ENCODE measurements at places on chromosomes 12 and 14.

DNA sequence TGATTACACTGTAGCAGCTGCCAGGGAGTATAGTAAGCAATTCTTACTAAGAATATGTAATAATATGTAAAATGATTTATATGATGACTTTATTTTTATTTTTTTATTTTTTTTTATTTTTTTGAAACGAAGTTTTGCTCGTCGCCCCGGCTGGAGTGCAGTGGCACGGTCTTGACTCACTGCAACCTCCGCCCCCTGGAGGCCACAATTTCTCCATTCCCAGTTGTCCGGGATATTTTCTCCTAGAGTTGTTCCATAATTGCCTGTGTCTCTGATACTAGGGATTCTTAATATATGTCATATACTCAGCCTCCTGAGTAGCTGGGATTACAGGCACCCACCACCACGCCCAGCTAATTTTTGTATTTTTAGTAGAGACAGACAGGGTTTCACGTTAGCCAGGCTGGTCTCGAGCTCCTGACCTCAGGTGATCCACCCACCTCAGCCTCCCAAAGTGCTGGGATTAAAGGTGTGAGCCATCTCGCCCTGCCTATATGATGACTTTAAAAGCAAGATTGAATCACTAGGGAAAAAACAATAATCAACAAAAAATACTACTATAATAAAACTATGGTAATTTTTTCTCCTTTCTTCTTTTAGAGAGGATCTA is 12.2 kb upstream of the ITPR2 start:
- DNase-seq, result no peak

DNA sequence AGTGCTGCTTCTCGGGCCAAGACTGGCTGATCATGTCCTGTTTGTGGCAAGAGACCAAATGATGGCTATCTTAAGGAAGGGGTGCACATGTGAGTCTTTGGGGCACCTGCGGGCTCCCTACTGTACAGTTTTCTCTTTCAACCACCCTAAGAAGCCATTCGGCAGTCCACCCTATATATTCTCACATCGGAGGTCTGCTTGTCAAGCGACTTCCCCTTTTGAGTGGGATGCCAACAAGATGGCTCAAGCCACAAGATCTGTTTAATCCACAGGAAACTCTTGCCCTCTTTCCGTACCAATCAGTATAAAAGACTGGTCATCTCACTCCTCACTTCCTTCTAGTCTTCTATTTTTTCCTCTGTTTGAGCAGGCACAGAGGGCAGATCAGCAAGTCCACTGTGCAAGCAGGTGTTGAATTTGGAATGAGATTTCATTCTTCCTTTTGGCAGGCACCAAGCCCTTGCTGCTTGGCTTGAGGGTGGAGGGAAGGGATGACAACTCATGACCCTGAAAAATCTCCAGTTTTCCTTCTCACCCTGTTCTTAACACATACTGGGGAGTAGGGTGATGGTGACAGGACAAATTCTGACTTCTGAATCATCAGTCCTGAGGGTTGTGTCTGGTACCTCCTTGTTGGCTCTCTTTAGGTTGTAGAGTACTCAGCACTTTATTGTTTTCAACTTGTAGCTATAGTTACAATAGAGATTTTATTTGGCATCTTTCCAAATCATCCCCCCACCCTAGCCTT is 17.6 kb downstream of the LACRT start:
- DNase-seq, result no peak

- DNase-seq, result no peak
These were observed 510.1 kb downstream of the TMTC2 start for GRCh38 chr12:83196694-83197350.

DNA sequence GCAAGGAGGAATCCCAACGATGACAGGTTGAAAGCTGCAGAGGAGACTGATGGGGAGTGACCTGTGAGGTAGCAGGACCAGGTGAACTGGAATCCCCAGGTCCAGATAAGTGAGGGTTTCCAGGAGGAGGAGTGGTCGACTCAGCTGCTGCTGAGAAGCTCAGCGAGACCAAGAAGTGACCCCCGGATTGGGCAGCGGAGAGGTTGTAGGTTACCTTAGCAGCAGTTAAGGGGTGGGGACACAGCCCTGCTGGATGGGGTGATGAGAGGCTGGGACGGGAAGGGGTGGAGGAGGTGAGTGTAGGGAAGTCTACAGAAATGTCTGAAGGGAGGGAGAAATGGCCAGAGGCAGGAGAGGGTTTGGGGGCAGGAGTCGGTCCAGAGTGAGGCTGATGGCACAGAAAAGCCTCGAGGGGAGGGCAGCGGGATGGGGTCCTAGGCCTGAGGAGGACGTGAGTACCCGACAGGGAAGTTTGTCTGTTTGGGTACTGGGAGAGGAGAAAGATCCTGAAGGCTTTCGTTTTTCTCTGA is 2.6 kb upstream of the RCOR1 start:
- no peak for DNase-seq

- DNase-seq, result no peak
These were observed 55.1 kb downstream of the TTLL5 start for GRCh38 chr14:75715926-75716780.

DNA sequence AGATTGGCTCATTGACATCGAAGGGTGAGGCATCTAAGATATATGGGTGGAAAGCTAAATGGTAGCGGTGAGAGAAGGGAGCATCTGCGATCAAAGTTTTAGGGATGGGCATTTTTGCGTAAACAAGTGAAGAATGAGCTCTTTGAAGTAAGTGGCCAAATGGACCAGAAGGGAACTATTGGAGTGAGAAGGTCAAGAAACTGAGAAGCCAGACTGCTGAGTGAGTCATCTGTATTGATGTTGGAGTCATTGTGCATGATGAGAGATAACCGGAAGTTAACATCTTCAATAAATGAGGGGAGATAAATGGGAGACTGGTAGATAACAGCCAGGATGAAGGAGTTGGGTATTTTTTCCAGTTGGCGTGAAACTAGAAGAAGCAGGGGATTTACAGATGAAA is 271.9 kb upstream of the PDE3A start:
- DNase-seq, result no peak

DNA sequence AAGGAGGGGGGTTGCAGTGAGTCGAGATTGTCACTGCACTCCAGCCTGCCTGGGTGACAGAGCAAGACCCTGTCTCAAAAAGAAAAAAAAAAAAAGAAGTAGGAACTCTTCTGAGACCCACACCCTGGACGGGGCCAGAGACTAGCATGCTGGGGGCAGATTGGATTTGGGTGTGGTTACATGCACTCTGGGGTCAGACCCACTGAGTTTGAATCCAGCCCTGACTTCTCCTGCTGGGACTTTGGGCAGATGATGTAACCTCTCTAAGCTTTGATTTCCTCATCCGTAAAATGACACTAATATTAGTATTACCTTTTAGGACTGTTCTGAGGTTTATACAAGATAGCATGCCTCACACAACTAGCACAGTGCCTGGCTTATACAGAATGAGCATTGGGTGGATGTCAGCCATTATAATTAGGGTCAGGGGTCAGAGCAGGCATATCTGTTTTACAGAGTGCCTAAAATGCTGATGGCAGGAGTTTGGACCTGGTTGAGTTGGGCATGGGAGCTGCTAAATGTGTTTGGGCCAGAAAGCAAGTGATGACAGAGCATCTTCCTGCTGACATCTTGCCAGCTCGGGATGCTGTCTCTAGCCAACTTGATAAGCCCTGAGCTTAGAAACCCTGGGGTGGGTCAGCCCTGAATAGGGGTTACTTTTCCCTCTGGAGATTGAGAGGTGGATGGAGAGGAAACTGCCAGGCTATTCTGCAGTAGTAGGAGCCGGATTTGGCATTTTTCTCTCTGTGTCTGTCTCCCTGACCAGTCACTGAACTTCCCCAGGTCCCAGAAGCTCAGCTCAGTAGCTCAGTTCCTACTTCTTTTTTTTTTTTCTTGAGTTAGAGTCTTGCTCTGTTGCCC is 15.5 kb downstream of the TPCN1 start:
- DNase-seq, result no peak

DNA sequence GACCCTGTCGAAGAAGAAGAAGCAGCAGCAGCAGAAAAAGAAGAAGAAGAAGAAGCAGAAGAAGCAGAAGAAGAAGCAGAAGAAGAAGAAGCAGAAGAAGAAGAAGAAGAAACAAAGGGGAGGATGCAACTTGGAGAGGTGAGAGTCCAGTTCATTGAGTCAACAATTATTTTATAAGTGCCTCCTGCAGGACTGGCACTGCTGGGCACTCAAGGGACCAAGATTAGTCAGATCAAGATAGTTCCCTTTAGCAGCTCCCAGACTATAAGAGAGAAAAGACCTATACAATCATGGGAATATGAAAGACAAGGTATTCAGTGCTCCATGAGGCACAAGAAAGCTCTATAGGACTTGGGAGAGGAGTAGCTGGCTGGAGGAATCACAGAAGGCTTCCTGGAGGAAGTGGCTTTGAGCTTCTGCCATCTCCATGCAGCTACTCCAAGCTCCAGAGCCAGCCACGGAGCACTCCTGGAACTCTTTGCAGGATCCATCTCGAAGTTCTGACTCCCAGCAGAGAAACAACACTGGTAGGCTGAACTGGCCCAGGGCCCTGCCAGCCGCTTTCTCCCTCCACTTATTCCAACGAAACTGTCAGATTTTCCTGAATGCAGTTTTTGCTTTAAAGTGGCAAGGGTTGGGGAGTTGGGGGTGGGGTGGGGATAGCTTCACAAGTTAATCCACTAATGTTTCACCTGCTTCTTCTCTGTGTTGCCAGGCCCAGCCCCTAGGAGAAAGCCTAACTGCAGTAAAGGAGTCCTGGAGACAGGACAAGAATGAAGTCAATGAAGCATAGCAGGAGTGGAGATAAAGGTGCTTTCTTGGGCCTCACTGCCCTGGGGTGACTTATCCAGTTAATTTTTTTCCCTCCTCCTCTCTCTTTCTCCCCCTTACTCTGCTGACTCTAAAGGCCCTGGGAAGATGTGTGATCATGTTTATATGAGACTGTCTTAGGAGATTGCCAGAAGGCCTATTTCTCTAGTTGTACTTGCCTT is 140.1 kb upstream of the PARP11 start:
- no peak for DNase-seq

DNA sequence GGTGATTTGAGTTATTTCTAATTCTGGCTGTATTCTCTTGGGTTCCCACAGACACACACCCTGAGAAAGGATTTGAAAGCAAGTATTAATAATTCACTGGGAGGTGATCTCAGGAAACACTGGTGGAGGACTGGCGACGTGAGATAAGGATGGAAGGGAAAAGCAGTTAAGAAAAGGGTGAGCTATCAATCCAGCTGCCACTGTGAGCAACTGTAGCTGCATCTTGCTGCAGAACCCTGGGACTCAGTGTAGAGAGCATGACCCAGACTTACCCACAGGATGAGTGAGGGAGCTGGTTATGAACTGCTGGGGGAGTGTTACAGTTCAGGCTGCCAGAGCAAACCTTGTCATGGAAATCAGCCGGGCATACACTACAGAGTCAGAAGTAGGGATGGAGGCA is 71.9 kb downstream of the RESF1 start:
- no peak for DNase-seq

- no peak for DNase-seq
These were observed 37.7 kb upstream of the GPR132 start for GRCh38 chr14:105102893-105103292.

DNA sequence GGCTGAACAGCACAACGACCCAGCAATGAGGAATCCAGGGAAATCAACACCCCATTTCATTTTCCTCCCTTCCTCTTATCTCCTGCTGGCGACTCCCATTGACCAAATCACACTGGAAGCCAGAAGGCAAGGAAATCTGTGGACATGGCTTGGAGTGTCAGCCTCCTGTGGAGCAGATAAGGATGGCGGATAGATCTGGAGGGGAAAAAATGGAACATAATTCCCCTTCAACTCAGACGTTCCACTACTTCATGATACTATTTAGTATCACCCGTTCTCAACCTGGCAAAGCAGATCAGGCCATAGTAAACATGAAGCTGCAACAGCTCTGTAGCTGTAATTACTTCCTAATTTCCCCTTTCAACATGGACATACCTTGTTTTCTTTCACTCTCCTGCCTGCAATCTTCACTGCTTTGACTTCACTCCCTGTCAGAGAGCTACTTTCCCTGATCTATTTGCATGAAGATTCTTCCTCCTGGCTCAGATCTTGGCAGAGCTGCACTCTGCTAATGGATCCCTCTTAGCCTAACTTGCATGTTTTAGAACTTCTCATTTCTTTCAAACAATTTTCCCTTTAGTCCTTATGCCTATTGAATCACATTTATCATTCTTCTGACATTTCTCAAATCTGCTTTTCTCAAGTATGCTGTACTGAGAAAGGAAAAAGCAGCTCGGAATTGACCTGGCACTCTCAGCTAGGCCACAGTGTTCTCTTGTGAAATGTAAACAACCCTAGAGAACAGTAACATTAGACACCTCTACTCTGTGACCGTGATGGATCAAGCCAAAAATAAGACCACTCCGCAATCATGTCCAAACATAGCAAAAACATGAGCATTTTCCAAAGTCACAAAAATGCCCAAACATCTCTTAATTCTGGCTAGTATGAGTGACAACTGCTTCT is 135.1 kb downstream of the ETNK1 start:
- DNase-seq, result no peak

- no peak for DNase-seq
These were observed 36.6 kb downstream of the SUPT16H start for GRCh38 chr14:21347201-21347600.

- DNase-seq, result no peak
These were observed 3.5 kb downstream of the RAB15 start for GRCh38 chr14:64968651-64969050.

DNA sequence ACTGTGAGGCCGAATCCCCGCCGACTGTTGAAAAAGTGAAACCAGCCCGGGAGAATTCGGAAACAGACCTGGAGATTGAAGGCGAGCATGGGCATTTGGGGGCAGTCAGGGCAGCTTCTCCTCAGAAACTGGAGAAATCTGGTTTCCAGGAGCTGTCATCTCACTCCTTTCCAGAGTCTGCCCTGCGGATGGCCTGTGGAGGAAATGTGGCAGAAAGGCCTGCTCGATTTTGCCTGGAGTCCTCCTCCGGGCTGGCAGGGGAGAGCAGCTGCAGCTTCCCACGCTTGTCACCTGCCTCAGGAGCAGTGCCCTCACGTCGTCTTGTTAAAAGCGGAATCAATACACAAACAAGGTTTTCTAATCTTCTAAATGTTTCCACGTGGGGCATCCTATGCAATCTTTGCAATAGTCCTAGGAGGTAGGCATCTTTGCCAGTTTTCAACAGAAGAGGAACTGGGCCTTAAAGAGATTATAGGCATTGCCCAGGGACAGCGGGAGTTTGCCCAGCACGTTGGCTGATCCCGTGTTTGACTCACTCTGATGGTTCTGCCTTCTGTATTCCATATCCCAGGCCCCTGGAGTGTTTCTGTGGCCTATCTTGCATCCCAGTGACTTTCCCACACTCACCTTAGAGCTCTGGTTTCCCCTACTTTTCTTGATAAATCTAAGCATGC is 2.3 kb downstream of the LRRC74A start:
- no peak for DNase-seq

DNA sequence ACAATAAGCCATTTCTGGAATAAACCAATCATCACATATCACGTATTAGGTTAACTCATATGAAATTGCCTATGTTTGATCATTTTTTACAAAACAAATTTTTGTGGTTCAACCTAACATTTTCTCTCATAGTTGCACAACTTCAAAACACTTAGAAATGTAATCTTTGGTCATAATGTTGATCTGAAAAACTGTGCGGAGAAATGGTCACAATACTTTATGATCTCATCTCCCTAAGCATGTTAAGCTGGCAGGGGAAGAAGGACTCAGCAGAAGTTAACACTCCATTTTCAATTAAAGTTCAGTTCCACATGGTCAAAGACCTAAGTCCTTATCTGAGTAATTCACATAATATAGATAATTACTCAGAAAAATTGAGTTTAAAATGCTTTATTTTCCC is 194.8 kb downstream of the CAPZA3 start:
- DNase-seq, result no peak

- DNase-seq, result no peak
These were observed 229.9 kb upstream of the HMGA2 start for GRCh38 chr12:65594409-65594808.

- DNase-seq, result no peak
These were observed 1.5 kb upstream of the PPP1CC start for GRCh38 chr12:110744151-110744571.

GRCh38 chr12:120799243-120800045 is 73.8 kb downstream of the ACADS start:
- DNase-seq, result no peak

Data from CD4-positive, alpha-beta T cell treated with Interleukin-15 for 4 hours (primary cell).